Left renal cortex interstitium (tissue), 4 donors: ENCODE measurements at places on chromosomes 5 and 9.

DNA sequence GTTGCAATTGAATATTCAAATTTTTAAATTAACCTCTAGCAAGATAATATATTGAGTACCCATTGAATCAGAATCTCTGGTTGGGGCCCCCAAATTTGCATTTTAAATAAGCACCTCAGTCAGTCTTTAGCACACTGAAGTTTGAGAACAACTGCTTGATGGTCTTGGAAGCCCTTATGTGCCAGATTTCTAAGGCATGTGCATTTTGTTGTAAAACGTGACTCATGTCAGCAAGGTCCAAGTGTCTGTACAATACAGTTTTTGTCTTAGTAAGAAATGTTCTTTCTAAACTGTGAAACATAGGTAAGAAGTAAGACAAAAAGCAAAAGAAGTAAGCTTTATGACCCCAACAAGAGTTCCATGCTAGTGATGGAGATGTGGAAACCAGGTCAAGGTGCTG, 59.1 kb upstream of the PHF2 start:
- no peak for DNase-seq

GRCh38 chr9:134611046-134611445, 30.6 kb upstream of the COL5A1 start:
- no peak for DNase-seq

- no peak for DNase-seq
Observed at GRCh38 chr9:13705373-13705772, 425.9 kb upstream of the MPDZ start.

GRCh38 chr9:135568026-135568425, 6.5 kb downstream of the PAEP start:
- no peak for DNase-seq

- no peak for DNase-seq
Observed at GRCh38 chr9:106775960-106776359, 87.0 kb upstream of the ZNF462 start.

- DNase-seq: no peak
Observed at GRCh38 chr9:29799227-29799626, 2225.9 kb upstream of the C9orf72 start.

DNA sequence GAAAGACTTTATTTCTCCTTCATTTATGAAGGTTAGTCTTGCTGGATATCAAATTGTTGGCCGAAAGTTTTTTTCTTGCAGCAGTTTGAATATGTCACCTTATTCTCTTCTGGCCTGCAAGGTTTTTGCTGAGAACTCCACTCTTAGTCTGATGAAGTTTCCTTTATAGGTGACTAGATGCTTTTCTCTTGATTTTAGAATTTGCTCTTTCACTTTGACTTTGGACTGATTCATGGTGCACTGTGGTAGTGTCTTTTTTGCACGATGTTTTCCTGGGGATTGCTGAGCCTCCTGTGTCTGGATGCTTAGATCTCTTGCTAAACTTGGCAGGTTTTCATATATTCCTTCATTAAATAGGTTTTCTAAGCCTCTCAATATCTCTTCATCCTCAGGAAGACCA, 12.4 kb downstream of the AHRR start:
- DNase-seq: no peak

DNA sequence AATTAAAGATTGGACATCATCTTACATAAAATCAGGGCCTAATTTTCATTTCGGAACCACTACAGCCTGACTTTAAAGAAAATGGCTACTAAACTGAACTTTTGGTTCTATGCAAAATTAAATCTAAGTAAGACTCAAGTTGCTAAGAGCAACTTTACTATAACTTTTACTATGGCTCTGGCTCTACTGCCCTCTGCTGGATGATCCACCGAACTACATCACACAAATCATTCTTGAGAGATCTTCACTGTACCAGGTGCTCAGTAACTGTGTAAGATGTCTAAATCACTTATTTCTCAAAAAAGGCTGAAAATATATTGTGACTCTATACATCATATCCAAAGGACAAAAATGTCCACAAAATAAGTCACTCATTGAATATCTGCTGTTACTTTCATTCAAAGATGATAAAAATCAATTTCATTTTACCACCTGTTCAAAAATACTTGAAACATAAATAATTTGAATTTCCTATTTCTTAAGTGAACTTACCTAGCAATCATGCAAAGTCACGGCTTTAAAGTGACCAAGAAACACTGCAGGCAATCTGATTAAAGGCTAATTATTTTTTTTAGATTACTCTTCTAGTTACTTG, 13.5 kb downstream of the MOCS2 start:
- peak; percentile 22 for DNase-seq

DNA sequence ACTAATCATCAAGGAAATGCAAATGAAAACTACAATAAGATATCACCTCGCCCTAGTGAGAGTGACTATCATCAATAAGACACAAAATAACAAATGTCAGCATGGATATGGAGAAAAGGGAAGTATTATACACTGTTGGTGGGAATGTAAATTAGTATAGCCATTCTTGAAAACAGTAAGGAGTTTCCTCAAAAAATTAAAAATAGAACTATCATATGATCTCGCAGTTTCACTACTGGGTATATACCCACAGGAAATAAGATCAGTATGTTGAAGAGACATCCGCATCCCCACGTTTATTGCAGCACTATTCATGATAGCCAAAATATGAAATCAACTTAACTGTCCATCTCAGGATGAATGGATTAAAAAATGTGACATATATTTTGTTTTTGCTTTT, 31.6 kb upstream of the STK32A start:
- no peak for DNase-seq

GRCh38 chr9:20925256-20926045, 106.0 kb downstream of the HACD4 start:
- no peak for DNase-seq

DNA sequence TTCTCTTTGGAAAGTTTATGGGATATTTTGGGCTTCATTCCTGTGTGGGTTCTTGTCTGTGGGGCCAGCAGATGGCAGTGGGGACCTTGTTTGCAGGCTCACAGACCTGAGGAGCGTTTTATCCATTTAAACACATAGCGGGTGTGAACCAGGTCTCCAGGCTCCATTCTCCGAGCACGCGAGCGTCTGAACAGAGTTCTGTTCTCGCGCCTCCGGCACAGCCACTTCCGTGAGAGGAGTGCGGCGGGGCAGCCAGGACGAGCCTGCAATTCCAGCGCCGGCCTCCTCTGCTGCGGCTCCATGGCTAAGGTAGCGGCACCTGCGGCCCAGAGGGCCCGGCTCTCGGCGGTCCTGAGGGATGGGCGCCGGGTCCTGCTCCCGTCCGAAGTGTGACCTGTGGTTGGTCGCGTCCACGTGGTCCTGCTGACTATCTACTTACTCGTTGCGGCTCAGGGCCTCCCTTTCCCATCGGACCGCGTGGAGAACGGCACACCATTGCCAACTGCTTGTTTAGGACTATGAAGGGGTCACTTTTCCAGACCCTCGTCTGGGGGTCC, 7.3 kb downstream of the NRARP start:
- no peak for DNase-seq

DNA sequence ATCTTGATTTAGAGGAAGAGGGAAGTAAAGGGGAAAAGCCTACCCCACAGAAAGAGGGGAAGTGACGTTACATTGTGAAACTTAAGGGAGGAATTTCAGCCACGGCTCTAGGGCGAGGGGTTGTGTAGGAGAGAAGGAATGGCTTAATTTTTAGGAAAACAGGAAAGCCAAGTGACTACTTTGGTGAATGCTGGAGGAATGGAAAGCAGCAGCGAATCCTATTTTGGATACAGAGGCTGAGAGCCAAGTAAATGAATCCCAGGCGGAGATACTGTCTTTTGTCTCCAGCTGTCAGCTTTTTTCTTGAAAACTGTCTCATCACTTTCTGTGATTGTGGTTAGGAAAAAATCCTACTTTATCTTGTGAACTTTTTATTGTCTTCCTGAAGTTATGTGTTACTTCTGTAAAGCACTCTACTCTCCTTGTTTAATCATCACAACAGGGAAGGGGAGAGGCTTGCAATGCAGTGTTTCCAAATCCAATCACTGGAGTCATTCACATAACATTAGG, 188.4 kb downstream of the TSSK1B start:
- DNase-seq: no peak

- no peak for DNase-seq
Observed at GRCh38 chr5:160462167-160462566, 40.5 kb downstream of the PTTG1 start.

DNA sequence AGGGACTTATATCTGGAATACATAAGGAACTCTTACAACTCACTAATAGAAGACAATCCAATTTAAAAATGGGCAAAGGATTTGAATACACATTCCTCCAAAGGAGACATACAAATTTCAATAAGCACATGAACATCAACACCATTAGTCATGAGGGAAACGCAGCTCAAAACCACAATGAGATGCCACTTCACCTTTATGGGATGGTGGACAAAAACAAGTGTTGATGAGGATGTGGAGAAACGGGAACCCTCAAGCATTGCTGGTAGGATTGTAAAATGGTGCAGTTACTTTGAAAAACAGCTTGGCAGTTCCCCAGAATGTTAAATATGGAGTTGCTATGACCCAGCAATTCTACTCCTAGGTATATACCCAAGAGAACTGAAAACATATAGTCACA, 72.7 kb upstream of the IER5L start:
- no peak for DNase-seq

DNA sequence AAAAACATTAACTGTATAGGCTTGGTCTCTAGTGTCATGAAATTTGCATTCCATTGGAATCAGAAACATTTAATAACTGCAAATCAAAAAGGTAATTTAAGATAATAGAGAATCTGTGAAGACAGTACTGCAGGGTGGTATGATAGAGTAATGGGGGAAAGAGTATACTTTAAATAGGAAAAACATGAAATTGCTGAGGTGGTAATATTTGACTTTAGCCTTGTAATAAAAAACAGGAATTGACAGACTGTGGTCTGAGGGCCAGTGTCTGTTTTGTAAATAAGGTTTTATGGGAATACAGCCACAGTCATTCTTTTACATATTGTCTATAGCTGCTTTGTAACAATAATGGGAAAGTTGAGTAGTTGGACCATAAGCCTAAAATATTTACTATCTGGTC, 162.3 kb downstream of the RANBP17 start:
- DNase-seq: no peak

DNA sequence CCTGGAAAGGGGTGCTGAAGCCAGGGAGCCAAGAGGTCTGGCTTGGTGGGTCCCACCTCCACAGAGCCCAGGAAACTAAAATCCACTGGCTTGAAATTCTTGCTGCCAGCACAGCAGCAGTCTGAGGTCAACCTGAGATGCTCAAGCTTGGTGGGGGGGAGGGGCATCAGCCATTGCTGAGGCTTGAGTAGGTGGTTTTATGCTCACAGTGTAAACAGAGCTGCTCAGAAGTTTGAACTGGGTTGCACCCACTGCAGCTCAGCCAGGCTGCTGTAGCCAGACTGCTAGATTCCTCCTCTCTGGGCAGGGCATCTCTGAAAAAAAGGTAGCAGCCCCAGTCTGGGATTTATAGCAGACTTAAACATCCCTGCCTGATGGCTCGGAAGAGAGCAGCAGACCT, 55.5 kb upstream of the FBXL17 start:
- DNase-seq: no peak

- DNase-seq: no peak
Observed at GRCh38 chr5:57445006-57445704, 37.5 kb downstream of the ACTBL2 start.

DNA sequence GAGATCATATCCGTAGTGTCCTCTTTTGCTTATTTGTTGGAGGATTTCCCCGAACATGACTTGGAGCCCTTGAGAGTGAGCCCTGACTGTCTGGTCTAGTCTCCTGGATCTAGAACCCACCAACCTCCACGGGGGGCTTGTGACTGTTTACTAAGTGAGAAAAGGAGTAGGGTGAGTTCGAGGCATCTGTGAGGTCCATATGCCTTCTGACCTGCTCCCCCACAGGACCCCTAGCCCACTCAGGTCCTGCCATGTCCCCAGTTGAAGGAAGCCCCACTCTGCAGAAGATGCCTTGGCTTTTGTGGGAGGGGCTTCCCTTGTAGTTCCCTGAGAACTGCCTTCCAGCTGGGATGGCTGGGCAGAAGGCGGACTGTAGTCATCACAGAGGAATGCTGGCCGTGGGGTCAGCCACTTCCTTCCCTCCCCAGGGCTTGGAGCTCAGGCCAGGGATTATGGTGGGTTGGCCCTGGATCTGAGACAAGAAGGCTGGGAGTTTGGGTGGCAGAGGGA, 7.0 kb upstream of the IRF1 start:
- DNase-seq: no peak

DNA sequence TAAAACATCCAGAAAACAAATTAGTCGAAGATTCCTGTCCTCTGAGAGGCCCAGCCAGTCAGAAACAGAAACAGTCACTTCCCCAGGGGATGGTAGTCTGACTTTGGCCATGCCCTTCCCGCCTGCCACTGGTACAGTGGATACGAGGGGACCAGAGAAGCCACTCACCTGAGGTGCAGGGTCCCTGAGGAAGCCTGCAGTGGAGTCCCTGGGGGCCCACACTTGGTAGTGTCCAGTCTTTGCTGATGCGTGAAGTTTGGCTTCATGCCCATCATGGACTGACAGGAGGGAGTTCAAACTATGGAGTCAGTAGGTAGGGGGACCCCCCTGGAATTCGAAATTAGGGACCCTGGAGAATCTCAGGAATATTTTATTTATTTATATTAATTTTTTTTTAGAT, 147.5 kb downstream of the DAB2IP start:
- no peak for DNase-seq

GRCh38 chr5:160310552-160311295, 1.6 kb downstream of the CCNJL start:
- DNase-seq: no peak

- no peak for DNase-seq
Observed at GRCh38 chr5:174386306-174386705, 338.1 kb upstream of the MSX2 start.

- no peak for DNase-seq
Observed at GRCh38 chr5:96537386-96537785, 104.3 kb upstream of the PCSK1 start.

GRCh38 chr9:128265348-128265847, 10.4 kb downstream of the GOLGA2 start:
- DNase-seq: no peak

GRCh38 chr5:9739135-9739534, 109.0 kb upstream of the TAS2R1 start:
- no peak for DNase-seq

DNA sequence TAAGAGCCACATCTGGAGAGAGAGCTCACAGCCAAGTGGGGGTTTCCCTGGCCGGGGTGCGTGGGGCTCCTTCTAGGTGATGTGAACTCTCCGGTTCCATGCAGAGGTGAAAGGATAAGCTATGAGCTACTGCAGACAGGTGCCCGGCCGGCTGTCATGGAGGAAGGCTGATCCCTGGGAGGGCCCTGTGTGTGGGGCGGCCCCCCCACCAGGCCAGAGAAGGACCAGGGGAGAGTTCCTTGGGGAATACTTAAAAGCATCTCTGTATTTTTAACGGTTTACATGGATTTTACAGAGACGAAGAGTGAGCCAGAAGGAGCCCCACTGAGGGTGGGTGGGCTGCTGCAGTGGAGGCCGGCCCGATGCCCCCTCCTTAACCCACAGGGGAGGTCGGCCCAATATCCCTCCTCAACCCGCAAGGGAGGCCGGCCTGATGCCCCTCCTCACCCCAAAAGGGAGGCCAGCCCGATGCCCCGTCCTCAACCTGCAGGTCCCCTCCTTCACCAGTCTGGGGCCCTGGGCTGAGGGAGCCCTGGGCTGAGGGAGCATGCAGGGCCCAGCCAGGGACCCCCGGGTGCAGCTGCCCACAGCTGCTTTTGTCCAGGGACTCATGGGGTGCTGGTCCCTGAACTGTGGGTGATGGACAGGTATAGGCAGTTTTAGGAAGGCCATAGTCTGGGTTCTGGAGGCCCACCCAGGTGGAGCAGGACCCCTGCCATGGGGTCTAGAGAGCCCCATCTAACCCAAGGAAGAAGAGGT, 31.9 kb downstream of the MRPL36 start:
- DNase-seq: no peak

GRCh38 chr9:97459326-97459725, 42.1 kb upstream of the TMOD1 start:
- no peak for DNase-seq

- DNase-seq: peak; percentile 13
Observed at GRCh38 chr5:109805883-109806282, 116.2 kb downstream of the MAN2A1 start.
